ENCODE measurements at places on chromosomes 3 and 15.
A peak's percentile ranks its signal among the peaks of the same experiment; 100 is the strongest.

GRCh38 chr3:31250116-31250777 is 282.5 kb upstream of the STT3B start:
- no peak for DNase-seq

DNA sequence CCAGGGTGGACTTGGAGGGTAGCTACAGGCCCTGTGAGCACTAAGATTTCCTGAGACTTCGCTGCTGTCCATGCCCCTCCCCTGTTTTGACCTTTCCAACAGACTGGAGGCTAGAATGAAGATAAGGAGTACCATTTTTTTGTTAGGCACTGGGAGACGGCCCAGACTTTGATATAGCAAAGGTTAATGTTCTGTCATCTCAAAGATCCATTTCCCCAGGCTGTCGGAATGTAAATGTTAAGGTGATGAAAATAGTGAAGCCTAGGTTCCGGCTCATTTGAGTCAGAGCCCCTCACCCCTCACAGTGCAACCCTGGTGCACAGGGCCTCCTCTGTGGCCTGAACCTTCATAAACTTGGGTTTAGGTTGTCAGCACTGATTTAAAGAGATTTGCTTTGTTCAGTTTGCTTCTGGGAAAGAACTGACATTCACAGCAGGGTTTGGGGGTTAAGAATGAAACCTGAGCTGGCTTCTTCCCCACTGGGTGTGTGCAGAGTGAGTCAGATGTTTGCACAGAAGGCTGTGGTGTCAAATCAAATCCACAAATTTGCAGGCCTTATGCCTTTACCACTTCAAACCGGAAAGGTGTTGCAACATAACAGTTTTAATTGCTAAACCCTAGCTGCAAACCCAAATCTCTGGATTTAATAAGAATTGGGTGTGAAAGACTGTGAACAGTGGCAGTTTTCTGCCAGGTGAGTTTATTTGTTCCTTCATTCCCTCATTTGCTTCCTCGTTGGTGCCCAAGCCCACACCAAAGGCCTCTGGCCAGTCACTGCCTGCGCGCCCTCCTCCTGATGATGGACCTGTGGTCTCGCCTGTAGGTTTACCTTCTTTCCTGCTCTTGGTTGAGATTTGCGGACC is 20.6 kb upstream of the KCTD6 start:
- peak; percentile 45 for DNase-seq

- DNase-seq = no peak
These were observed 180.1 kb downstream of the ATG7 start for GRCh38 chr3:11452312-11452711.

GRCh38 chr3:80526153-80526552 is 758.4 kb upstream of the ROBO1 start:
- peak; percentile 1 for DNase-seq

GRCh38 chr3:169615833-169616232 is 47.7 kb downstream of the MECOM start:
- no peak for DNase-seq

- DNase-seq = no peak
These were observed 40.1 kb downstream of the GAP43 start for GRCh38 chr3:115663414-115663813.

- no peak for DNase-seq
These were observed 114.1 kb downstream of the DTWD1 start for GRCh38 chr15:49734831-49735508.

- no peak for DNase-seq
These were observed 73.4 kb downstream of the BLM start for GRCh38 chr15:90790561-90790960.

- peak; percentile 3 for DNase-seq
These were observed 590.4 kb upstream of the DPPA4 start for GRCh38 chr3:109927726-109928125.

GRCh38 chr15:51274956-51275355 is 63.4 kb downstream of the CYP19A1 start:
- no peak for DNase-seq

DNA sequence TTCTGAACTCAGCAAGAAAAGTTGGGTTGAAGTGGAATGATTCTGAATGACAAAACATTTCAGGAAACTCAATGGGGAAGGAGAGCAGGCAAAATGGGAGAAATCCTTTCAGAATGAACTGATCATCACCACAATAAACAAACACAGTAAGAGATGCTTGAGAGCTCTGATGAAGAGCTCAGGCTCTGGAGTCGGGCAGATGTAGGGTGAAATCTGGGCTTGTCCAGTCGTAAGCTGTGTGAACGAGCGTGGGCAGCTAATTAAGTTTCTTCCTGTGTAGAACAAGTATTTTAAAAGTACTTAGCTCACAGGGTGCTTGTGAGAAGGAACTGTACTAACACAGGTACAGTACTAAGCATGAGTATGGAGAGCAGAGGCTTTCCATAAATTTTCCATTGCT is 406.2 kb downstream of the FOXP1 start:
- DNase-seq = no peak

- no peak for DNase-seq
These were observed 357.9 kb upstream of the LRRC3B start for GRCh38 chr3:26264708-26265107.

- DNase-seq = no peak
These were observed 112.6 kb downstream of the FILIP1L start for GRCh38 chr3:100001526-100002270.

GRCh38 chr3:122033023-122033422 is 11.0 kb upstream of the ILDR1 start:
- DNase-seq = no peak

GRCh38 chr3:177244606-177245005 is 47.3 kb upstream of the TBL1XR1 start:
- DNase-seq = no peak

DNA sequence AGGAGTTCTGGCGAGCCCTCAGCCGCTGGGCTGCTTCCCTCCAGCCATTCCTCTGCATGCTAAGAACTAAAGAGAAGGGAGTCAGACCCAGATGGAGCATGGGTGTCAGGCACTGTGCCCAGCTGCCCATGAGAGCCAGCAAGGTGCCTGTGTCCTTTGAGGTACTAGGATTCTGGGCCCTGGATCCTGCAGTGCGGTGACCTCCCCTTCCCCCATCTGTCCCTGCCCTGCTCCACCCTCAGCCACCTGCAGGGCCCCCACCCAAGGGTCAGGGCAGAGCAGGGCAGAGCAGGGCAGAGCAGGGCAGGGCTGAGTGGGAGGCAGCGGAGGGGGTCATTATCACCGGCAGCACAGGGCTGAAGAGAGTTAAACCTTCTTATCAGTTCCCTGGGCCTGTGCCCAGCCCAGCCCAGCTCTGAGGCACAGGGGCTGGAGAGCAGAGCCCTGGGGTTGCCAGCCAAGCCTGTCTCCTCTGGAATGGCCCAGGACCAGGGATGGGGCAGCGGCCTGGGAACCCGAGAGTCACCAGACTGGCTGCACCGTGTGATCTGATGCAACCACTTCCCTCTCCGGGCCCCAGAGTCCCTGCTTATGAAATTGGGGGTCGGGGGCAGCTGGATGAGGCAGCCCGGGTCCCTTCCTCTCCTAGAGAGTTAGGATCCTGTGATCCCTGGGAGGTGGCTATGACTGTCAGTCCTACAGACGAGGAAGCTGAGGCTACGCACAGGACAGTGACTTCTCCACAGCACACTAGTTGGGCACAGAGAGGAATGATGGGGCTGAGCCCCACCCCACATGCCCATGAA is 17.3 kb downstream of the ZDHHC19 start:
- no peak for DNase-seq

DNA sequence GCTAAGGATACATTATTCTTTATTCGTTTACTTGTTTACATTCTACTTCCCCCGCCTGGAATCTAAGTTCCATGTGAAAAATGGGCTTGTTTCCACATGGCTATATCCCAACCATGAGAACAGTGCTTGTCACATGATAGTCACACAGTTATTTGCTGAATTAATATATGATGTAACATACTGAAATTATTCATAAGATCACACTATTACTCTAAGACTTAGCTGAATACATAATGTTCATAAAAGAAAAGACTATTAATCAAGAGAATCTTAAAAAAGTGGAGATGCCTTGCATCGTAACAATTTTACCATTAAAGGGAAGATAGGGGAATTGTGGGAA is 6.5 kb downstream of the PBRM1 start:
- no peak for DNase-seq

DNA sequence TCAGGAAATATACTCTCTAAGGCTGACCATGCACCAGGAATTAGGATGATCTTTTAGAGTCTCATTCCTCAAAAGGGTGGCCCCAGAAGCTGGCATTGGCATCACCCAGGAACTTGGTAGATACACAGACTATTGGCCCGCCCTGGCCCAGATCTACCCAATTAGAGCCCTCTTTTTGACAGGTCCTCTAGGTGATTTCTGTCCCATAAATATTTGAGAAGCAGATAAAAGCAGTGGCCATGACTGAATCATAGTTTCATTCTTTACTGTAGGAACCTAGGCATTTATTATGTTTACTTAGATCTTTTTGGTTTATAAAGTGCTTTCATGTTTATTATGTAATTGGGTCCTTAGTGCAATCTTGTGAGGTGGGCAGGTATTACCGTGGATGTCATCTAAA is 7.6 kb downstream of the TLNRD1 start:
- no peak for DNase-seq

DNA sequence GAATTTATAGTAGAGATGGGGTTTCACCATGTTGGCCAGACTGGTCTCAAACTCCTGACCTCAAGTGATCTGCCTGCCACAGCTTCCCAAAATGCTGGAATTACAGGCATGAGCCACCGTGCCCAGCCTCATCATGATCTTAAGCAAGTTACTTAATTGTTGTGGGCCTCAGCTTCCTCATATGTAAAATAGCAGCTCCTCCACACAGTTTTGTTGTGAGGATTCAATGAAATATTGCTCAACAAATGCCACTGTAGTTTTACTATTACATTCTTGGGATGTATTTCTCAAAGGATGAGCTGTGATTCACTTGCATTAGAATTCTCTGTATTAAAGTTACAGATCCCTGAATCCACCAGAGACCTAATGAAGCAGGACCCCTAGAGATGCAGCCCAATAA is 168.8 kb downstream of the ADAMTS9 start:
- DNase-seq = no peak

DNA sequence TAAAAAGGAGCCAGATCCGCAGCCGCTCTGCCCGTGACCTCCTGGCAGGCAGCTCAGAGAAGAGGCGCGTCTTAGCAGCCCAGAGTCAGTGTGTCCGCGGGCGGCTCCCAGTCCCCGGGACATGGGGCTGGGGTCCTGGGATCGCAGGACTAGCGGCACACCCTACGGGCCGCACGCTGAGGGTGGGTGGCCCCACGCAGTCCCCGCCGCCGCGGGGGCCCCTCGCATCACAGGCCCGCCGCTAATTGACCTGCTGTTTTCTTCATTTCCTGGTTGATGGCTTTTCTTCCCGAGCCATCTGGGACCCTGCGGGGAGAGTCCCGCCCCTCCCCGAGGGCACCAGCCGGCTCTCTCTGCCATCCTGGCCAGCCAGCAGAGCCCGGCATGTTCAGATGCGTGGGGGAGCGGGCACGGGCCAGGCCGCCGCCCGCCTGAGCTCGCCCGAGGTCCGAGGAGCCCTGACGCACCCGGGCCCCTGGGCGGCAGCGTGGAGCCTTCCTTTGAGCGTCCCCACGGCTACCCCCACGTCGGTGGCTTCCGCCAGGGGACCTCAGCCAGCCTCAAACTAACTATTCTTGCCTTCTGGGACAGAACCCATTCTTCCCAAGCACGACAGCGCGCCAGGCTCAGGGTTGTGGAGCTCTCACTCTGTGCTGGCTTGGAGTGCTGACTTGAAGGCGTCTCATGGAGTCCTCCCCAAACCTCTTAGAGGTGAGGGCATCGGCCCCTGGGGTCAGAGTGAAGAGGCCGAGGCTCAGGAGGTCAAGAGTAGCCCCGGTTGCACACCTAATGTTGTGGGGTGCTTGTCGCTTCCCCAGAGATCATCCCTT is 34.6 kb upstream of the CACNA2D3 start:
- no peak for DNase-seq

GRCh38 chr3:115517457-115518050 is 105.8 kb upstream of the GAP43 start:
- no peak for DNase-seq

DNA sequence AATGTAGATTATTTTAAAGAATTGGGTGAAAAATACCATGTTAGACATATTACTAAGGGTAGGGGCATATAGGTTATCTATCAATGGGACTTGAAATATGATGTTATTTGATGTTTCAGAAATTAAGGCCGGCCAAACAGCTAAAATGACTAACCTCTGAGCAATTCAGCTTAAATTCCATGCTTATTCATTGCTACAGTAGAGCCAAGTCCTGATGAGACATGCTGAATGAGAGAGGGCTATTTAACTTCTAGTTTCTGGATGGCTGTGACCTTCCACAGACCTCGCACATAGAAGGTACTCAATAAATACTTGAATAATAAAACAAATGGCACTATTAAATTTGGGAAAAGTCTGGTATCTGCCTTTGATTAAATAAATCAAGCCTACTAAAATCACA is 175.6 kb upstream of the WNT5A start:
- DNase-seq = peak; percentile 40

- no peak for DNase-seq
These were observed 38.5 kb downstream of the C3orf62 start for GRCh38 chr3:49238274-49239127.

- DNase-seq = no peak
These were observed 2.2 kb upstream of the CX3CR1 start for GRCh38 chr3:39282057-39282456.

DNA sequence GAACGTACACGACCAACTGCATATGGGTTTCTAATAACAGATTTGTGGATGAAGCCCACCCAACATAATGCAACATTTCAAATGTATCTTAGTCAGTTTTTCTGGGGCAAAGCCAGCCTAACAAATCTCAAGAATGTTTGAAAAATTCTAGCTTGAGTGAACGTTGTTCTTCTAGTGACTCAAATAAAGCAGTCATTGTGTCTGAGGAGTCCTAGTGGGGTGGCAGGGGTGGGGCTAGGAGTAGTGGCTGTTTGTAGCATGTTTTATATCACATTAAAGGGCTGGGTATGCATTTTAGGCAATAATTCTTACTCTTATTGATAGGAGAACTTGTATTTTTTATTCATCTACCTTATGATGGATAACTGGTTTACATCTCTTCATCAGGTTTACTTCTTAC is 6.0 kb downstream of the B3GNT5 start:
- no peak for DNase-seq

DNA sequence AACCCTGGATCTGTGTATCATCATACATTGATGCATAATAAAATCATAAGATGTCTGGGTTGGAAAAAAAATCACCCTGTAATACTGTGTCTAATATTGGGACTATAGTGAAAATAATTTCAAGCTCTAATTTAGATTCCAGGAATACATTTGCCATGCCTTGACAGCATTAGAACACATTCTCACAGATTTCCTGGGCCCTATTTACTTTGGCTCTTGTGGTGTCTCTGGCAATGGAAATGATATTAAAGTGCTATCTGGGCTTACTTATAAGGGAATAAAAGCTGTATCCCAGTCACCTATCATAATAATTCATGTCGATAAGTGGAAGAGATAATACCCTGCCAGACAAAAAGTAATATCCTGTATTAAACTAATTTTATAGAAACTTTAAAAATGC is 472.0 kb downstream of the ZPLD1 start:
- DNase-seq = no peak

Measured in ACHN (cell line).